ENCODE measurements at places on chromosomes 12 and 14.

GRCh38 chr14:51507511-51507905 is 144.2 kb upstream of the FRMD6 start:
- DNase-seq, result no peak

DNA sequence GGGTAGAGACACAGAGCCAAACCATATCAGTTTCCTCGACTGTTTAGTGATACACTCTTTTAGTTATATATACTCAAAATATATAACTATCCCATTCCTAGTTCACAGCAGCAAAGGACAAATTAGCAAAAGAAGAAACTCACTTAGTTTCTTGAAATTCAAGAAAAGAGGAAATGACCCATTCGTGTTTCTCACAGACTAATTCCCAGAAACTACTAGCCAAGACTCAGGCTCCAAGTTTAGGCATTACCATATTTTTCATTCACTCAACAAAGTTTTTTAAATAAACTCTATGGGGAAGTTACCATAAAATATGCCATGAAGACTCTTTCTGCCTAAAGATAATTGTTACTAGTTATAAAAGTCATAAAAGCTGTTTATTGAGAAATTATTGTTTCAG is 152.3 kb upstream of the DAAM1 start:
- no peak for DNase-seq

DNA sequence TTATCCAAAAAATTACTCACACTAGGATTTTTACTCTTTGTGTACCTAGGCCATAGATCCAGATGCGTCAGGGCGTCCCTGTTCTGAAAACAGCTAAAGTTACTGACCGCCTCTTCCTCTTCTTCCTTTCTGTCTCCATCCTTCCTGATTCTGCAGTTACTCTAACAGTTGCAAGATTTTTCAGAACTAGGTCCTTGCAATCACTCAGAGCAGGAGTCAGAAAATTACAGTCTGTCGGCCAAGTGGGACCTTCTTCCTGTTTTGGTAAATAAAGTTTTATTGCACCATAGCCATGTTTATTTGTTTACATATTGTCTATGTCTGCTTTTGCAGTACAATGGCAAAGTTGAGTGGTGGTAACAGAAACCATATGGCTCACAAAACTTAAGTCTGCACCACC is 25.6 kb upstream of the FGF6 start:
- DNase-seq, result no peak

DNA sequence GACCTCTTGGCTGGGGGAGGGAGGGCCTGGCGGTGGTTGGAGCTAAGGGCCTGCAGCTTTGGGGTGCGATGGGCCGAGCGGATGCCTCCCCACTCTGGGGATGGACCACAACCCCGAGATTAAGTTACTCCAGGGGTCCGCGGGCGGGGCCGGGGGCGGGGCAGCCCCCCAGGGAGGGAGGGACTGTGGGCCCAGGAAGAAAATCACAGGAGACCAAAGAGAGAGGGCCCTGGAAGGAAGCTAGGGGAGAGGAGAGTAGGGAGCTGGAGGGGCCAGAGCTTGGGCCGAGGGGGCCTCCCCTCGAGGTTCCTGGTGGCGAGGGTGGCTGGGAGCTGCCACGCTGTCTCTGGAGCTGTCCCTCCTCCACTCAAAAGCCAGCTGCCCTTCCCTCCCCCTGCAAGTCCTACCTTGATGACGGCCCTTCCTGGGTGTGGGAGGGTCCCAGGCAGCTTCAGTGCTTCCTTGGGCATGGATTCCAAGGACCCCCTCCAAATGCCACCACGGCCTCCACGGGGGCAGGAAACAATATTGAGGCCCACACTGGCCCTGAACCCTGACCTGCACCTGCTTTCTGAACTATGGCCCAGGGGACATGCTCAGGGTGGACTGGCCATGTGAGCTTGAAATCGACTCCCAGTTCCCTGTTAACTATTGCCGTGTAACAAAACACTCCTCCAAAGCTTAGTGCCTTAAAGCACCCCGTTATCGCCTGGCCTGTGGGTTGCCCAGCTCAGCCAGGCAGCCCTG is 610 bp upstream of the NUDT14 start:
- DNase-seq, result no peak

- DNase-seq, result no peak
These were observed 29.1 kb upstream of the GCH1 start for GRCh38 chr14:54931598-54932340.

All from left colon (tissue), 2 donors.